ENCODE measurements at places on chromosomes 1 and 21.

- DNase-seq = no peak
These were observed 114.4 kb upstream of the COL6A1 start for GRCh38 chr21:45867041-45867666.

DNA sequence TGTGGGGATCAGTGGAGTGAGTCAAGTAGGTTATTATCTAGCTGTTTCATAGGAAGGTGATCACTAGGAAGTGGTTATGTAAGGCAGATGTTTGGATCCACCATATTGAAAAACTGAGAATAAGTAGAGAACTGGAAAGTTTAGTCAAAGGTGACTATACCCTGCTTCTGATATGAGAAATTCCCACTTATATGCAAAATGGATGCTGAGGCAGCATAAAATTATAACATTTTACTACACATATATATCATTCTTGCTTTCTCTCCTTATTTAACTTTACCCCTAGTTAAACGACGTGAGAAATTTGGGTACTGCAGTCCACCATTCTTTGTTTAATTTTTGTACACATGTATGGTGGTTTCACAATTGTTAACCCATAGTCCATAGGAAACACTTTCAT, 142.4 kb downstream of the ADGRL4 start:
- no peak for DNase-seq

DNA sequence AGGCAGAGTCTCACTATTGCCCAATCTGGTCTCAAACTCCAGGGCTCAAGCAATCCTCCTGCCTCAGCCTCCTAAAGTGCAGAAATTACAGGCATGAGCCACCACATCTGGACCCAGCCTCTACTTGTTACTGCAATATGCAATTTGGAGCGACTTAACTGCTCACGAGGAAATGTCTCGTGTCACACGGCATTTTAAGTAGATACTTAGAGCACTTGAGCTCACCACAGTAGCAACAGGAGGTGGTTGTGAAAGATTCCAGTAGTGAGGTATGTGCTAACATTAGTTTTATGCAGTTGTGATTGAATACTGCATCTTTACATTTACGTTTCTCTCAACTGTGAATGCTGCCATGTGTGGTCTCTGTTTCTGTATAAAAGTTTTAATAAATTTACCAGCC, 5.8 kb upstream of the NDUFV3 start:
- no peak for DNase-seq

GRCh38 chr1:209493559-209493958, 90.0 kb upstream of the CAMK1G start:
- peak; percentile 11 for DNase-seq

- DNase-seq = no peak
These were observed 26.5 kb upstream of the SRP9 start for GRCh38 chr1:225750875-225751824.

DNA sequence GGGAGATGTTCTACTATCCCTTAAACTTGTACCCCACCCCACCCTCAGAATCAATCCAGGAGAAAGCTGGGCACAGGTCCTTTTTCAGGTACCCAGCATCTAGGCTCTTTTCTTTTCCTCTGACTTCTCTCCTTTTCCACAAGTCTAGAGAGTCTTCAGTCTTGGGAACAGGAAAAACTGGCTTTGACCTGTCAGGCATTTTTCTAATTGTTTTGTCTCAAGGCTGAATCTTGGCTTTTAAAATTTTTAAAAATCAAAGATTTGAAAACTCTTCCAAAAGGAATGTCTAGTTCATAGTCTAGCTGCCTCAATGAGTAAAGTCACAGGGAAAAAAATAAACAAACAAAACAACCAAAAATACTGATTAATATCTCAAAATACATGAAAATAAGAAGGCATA, 161.5 kb downstream of the HFM1 start:
- DNase-seq = no peak

DNA sequence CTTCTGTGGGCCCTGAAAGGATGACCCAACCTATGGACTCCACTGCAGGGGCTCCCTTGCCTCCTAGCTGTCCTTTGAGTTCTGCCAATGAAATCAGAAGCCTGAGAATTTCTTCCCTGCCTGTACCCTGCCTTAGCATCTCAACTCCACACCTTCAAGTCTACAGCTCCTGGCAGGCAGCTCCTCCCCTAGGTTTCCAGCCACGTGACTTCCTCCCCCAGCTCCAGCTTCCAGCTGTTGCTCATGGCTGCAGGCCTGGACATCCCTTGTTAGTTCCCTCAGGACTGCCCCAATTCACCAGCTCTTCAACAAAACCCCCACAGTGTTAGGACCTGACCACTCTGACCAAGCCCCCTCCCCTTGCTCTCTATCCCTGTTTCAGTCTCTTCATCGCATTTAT, 2.4 kb downstream of the RCAN1 start:
- peak; percentile 17 for DNase-seq

- DNase-seq = peak; percentile 30
These were observed 54.7 kb upstream of the ABCG1 start for GRCh38 chr21:42164064-42164789.

- no peak for DNase-seq
These were observed 182.9 kb upstream of the CAMK1G start for GRCh38 chr1:209400351-209401220.

DNA sequence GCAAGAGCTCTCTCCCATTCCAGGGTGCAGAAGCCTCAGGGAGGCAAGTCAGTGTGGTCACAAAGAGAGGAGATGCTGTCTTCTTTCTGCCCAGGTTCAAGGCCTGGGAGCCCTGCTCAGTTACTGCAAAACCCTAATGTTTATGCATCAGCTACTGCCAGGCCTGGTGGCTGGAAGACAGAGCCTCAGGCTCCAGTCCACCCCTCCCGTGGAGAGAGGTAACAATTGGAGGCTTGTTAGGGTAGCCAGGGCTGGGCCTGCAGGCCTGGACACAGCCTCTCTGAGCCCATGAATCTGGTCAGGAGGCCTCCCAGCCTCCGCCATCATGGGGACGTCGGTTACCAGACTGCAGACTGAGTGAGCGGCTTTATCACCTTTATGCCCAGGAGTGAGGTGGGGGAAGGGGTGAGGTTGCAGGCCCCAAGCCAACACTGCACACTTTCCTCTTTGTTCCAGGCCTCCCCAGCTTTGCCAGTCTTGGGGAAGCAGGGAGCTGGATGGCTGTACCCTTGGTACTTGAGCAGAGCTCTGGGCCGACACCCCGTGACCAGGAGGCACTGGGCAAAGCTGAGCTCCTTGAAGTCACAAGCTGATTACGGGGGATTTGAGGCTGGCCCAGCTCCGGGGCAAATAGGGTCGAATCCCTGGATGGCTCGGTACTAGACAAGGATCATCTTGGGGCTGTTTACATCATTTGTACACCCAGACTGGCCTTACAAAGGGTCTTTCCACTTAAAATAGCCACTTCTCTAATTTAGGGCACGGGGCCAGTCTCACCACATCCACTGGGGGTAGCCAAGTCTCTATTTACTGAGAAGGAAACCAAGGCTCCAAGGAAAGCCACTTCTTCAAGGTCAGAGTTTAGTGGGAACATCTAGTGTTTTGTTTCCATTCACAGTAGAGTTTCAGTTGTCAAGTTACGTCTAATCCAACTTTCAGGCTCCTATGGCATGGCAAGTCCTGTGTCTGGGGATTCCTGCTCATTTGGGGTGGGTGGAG, 5.2 kb downstream of the SLC2A1 start:
- no peak for DNase-seq

- DNase-seq = no peak
These were observed 28.4 kb downstream of the ZBTB17 start for GRCh38 chr1:15947382-15948090.

DNA sequence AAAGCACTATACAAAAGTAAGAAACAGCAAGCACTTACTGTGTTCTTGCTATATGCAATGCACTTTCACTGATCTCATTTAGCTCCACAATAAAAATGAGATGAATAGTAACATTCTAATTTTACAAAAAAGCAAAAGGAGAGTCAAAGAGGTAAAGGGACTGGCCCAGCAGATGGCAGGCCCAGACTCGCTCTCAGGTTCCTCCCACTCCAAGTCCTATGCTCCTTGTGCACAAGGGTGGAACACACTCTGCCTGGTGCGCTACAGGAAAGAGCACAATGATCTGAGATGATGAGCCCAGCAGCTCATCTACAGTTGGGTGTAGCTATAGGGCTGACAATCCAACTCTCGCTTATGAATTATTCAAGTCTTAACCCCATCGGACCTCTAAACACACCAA, 94.1 kb upstream of the LYST start:
- no peak for DNase-seq

GRCh38 chr1:78491451-78492071, 787 bp downstream of the PTGFR start:
- peak; percentile 51 for DNase-seq

GRCh38 chr1:153404086-153404635, 12.2 kb upstream of the S100A7A start:
- DNase-seq = no peak

DNA sequence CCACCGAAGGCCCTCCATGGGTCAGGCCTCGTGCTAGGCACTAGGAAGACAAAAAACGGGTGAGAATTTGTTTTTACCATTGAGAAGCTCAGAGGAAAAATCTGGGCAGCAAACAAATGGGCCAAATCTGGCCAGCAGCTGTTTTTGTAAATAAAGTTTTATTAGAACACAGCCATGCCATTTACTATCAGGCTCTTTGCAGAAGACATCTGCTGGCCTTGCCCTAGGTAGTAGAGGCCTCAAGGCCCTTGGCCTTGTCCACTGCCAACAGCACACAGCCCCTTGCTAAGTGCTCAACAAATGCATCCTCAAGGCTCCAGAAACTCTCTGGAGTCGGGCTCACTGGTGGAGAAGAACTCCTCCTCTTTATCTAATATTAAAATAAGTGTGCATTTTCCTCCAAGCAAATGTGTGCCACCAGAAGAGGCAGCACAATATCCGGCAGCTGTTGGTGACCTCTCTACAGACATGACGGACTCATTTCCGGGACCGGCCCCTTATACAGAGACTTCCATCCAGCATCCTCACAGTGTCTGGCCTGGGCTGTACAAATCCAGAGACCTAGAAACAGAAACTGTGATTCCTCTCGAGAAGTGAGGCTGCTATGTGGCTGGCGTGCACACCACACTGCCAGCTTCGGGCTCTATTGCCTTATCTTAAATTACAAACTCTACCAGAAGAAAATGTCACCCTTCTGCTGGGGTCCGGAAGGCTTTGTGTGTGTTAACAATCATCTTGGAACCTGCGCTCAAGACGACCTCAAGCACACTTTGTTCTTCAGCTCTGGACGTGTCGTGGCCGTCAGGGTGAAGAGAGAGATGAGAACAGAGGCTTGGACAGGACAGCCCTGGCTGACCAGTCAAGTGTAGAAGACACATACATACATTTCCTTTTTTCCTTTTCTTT, 203.9 kb downstream of the TOMM20 start:
- DNase-seq = no peak

DNA sequence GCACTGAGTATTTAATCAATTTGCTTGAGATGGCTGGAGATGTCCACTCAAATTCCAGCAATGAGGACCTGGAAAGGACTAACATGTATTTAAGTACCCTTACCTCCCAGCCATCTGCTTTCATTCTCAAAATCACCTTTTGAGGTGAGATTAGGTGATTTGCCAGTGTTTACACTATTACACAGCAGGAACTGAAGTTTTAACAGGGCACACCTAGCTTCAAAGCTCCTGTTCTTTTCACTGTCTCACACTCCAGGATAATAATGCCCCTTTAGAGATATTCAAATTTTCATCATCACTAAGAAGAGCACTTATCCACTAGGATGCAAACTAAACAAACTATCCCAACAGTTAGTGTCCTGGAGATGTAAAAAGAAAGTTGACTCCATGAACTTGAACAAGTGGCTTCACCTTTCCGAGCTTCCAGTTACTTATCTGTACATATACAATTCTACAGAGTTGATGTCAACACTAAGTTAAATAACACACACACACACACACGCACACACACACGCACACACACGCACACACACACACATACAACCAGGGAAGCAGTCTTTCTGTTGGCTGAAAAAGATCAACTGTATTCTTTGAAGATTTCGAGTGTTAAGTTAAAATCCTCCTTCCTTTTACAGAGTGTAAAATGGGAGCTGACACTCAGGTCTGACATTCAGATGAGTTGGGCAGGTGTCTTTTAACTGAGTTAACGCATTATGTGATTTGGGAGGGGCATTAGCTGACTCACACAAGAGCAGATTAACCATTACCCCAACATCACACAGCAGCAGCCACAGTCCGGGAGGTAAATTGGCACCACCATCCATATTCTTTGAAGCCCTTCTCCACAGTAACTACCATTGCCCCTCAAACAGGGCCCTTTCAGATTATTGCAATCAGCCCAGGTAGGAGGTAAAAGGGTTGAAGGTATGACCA, 15.5 kb upstream of the JAK1 start:
- no peak for DNase-seq

- DNase-seq = no peak
These were observed 193.8 kb downstream of the AK5 start for GRCh38 chr1:77475641-77476040.

DNA sequence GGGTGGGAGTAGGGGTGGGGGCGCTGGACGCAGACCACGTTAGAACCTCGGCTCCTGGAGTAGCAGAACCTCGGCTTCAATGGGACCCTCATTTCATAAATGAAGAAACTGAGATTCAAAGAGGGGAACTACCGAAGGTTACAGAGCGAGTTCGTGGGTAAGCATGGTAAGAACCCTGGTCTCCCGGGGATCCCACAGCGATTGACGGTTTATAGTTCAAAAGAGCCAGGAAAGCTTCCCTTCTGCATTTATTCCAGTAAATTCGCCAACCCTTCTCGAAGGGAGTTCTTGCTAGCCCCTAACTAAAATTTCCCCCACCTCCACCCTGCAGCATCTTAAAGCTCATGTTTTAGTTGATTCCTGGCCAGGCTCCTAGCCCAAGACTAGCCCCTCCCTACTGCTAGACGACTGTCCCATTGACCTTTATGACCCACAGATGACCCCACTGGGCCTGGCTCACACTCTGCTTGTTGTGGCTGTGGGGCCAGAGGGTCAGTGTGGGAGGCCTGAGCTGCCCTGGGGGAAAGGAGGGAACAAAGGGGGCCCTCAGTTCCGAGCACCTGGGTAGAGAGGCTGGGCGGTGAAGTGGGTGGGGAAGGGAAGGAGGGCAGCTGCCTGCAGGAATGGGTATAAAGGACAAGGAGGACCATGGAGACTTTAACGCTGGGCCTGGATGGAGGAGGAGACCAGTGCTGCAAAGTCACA, 558 bp upstream of the KIF21B start:
- no peak for DNase-seq

GRCh38 chr1:96361961-96362360, 359.6 kb upstream of the PTBP2 start:
- no peak for DNase-seq

- no peak for DNase-seq
These were observed 580 bp upstream of the BLACAT1 start for GRCh38 chr1:205456383-205456867.

GRCh38 chr1:18955131-18955440, 1.4 kb downstream of the IFFO2 start:
- peak; percentile 27 for DNase-seq

DNA sequence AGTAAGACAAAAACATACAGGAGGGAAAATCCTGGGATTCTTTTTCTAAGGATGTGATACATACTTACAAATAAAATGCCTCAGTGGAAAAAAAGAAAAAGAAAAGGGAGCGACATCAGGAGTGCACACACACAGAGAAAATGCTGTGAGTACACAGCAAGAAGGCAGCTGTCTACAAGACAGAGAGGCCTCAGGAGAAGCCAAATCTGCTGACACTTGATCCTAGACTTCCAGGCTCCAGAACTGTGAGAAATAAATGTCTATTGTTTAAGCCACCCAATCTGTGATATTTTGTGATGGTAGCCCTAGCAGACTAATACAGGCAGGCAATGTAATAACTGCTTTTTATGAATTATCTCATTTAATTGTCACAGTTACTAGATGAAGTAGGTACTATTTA, 17.0 kb upstream of the TRIM45 start:
- no peak for DNase-seq
